ENCODE measurements at places on chromosomes 3 and 15. TPM values are rescaled to one million over a fixed set of nuclear protein-coding genes. Genes with fewer than 3 reads are reported as not detected.
A peak's percentile ranks its signal among the peaks of the same experiment; 100 is the strongest.

Gene CCDC9B
- 5.3 TPM for total RNA-seq

Gene TEX9
- 3.2 TPM for total RNA-seq

Gene COL7A1
- 4.2 TPM for total RNA-seq

Gene ST8SIA2
- total RNA-seq, result 9.2 TPM

Gene SRGAP3
- 20.2 TPM for total RNA-seq

GRCh38 chr3:16769525-16769924 is 115.2 kb upstream of the PLCL2 start:
- H3K27ac ChIP-seq, result peak overlapping the region; percentile 20
- no peaks in the 10 kb centered on the region for H3K36me3 ChIP-seq

GRCh38 chr3:10957976-10958749 is 34.4 kb upstream of the SLC6A1 start:
- H3K4me1 ChIP-seq, result peaks cover 61% of the 10 kb centered on the region
- peak; percentile 77 for DNase-seq
- peak overlapping the region; percentile 35 for H3K27ac ChIP-seq
- H3K36me3 ChIP-seq, result no peaks in the 10 kb centered on the region
- no peak overlapping the region for H3K4me3 ChIP-seq
- H3K27me3 ChIP-seq, result peaks cover 14% of the 10 kb centered on the region

DNA sequence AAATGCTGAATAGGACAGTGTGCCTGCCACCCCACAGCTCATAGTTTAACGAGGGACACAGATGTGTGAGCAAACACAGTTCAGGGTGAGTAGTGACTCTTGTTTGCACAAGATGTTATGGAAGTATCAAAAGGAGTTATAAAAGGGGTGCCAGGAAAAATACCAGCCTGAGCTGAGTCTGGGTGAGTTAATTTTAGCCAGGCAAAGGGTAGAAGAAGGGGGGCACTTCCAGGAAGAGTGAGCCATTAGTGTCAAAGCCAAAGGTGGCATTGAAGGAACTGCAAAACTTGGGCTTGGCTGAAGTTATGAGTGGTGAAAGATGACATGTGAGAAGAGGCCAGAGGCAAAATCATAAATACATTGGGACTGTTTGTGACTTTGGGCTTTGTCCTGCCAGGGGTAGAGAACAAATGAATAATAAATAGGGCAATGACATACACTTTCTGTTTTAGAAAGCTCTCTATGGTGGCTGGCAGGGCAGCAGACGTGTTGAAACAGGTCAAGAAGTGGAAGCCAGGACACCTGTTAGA is 1.9 kb upstream of the SPPL2A start:
- H3K4me1 ChIP-seq, result peaks cover 6% of the 10 kb centered on the region
- no peak overlapping the region for H3K4me3 ChIP-seq
- H3K27ac ChIP-seq, result no peak overlapping the region
- H3K27me3 ChIP-seq, result no peaks in the 10 kb centered on the region
- DNase-seq, result no peak

DNA sequence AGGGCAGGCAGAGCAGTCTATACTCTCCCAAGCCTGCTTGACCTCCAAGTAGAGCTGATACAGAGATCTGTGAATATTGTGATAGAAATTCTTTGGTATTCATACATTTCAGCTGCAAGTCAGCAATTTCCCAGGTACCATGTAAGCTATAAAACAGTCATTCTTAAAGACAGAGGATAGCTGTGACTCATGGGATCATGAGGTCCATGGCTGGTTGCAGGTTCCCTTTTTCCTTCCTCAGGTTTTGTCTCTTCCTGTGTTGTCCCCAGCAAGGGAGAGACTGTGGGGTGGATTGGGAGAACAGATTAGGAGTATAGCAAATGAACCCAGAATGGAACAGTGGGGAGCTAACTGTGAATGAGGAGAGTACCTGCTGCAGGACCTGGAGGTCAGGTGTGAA is 5.4 kb upstream of the P4HTM start:
- H3K4me3 ChIP-seq, result no peak overlapping the region
- no peak overlapping the region for H3K27ac ChIP-seq
- no peaks in the 10 kb centered on the region for H3K27me3 ChIP-seq
- DNase-seq, result no peak

DNA sequence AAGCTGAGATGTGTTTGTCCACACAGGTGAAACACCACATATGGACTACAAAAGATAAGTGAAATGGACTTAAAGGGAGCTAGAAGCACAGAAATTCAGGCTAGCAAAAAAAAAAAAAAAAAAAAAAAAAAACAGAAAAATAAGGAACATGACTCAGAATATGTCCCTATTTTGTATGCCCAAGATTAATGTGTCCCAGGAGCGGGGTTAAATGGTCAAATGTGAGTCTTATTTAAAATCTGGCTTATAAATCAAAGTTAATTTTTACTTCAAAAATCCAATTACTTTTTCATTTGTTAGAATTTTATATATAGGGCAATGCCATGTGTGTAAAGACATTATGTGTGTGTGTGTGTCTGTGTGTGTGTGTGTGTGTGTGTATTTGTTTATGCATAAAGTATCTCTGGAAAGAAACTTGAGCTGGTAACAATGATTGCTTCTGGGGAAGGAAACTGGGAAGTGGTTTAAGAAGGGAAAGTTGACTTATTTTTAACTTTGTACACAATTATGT is 986.5 kb downstream of the ROBO2 start:
- no peak overlapping the region for H3K4me3 ChIP-seq
- H3K27ac ChIP-seq, result no peak overlapping the region
- H3K36me3 ChIP-seq, result no peaks in the 10 kb centered on the region
- peak; percentile 14 for DNase-seq
- H3K4me1 ChIP-seq, result no peaks in the 10 kb centered on the region
- H3K27me3 ChIP-seq, result no peaks in the 10 kb centered on the region

GRCh38 chr3:195372220-195372619 is 70.6 kb downstream of the ACAP2 start:
- H3K4me3 ChIP-seq, result no peak overlapping the region
- no peaks in the 10 kb centered on the region for H3K27me3 ChIP-seq

GRCh38 chr3:70000563-70001081 is 1.1 kb downstream of the SAMMSON start:
- H3K36me3 ChIP-seq, result no peaks in the 10 kb centered on the region
- no peak overlapping the region for H3K27ac ChIP-seq
- peaks cover 6% of the 10 kb centered on the region for H3K4me1 ChIP-seq
- DNase-seq, result no peak
- H3K27me3 ChIP-seq, result no peaks in the 10 kb centered on the region

GRCh38 chr3:116067326-116067725 is 378.0 kb downstream of the LSAMP start:
- H3K27ac ChIP-seq, result no peak overlapping the region
- no peaks in the 10 kb centered on the region for H3K4me1 ChIP-seq
- H3K4me3 ChIP-seq, result no peak overlapping the region
- DNase-seq, result no peak
- H3K36me3 ChIP-seq, result no peaks in the 10 kb centered on the region

GRCh38 chr15:33153548-33153947 is 41.0 kb downstream of the FMN1 start:
- no peaks in the 10 kb centered on the region for H3K27me3 ChIP-seq
- H3K27ac ChIP-seq, result no peak overlapping the region
- DNase-seq, result no peak
- H3K4me1 ChIP-seq, result no peaks in the 10 kb centered on the region
- no peaks in the 10 kb centered on the region for H3K36me3 ChIP-seq

- H3K4me1 ChIP-seq, result no peaks in the 10 kb centered on the region
- H3K4me3 ChIP-seq, result no peak overlapping the region
- no peak overlapping the region for H3K27ac ChIP-seq
- DNase-seq, result no peak
These were observed 17.6 kb downstream of the SLC6A20 start for GRCh38 chr3:45778761-45779201.

DNA sequence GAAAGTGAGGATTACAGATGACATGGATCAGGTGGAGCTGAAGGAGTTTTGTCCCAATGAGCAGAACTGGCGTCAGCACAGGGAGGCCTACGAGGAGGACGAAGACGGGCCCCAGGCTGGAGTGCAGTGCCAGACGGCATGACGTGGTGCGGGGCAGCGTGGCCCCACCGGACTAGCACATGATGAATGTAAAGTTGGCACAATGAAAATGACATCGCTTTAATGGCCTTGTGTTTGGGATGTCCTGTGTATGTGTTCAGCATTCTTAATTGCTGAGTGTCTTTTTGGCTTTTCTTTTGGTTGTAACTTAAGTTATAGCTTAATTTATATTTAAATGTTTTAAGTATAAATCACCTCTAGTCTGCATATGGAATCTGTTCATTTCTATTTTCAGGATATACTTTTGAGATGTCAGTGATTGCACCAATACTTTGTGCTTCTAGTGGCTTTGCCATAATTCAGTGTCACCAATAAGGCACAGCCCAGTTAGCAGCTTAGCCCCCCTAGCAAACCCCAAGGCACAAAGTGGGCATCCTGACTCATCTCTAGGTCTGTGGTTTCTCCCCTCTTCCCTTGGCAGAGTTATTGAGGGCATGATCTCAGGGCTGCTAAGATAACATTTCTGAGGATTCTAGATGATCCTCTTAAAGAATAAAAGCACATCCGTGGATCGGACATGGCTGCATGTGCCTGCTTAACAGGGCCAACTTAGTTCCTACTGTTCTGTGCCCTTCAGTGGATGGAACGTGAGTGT is 16.1 kb downstream of the DNAJA4 start:
- H3K27me3 ChIP-seq, result no peaks in the 10 kb centered on the region
- H3K4me1 ChIP-seq, result peaks cover 10% of the 10 kb centered on the region
- no peak overlapping the region for H3K4me3 ChIP-seq
- DNase-seq, result no peak

DNA sequence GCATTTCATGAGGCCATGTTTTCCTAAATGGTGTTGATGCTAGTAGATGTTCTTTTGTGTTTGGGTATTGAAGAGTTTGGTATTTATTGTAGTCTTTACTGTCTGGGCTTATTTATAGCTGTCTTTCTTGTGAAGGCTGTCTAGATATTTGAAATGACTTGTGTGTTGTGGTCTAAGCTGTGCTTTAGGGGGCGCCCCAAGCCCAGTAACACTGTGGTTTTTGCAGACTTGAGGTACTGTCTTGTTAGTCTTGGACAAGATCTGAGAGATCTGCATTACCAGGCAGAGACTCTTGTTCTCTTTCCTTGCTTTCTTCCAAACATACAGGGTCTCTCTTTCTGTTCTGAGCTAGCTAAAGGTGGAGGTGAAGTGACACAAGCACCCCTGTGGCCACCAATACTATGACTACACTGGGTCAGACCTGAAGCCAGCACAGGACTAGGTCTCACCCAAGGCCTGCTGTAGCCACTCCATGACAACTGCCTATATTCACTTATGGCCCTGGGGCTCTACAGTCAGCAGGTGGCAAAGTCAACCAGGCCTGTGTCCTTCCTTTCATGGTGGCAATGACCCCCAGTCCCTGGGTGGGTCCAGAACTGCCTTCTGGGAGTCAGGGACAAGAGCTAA is 152.1 kb upstream of the TBC1D5 start:
- H3K27me3 ChIP-seq, result no peaks in the 10 kb centered on the region
- H3K36me3 ChIP-seq, result no peaks in the 10 kb centered on the region
- no peak overlapping the region for H3K4me3 ChIP-seq
- DNase-seq, result peak; percentile 8
- no peak overlapping the region for H3K27ac ChIP-seq
- no peaks in the 10 kb centered on the region for H3K4me1 ChIP-seq

GRCh38 chr15:62742409-62743171 is 300.0 kb upstream of the TPM1 start:
- no peak overlapping the region for H3K4me3 ChIP-seq
- no peaks in the 10 kb centered on the region for H3K27me3 ChIP-seq
- H3K36me3 ChIP-seq, result peaks cover 43% of the 10 kb centered on the region
- peaks cover 2% of the 10 kb centered on the region for H3K4me1 ChIP-seq
- H3K27ac ChIP-seq, result no peak overlapping the region

DNA sequence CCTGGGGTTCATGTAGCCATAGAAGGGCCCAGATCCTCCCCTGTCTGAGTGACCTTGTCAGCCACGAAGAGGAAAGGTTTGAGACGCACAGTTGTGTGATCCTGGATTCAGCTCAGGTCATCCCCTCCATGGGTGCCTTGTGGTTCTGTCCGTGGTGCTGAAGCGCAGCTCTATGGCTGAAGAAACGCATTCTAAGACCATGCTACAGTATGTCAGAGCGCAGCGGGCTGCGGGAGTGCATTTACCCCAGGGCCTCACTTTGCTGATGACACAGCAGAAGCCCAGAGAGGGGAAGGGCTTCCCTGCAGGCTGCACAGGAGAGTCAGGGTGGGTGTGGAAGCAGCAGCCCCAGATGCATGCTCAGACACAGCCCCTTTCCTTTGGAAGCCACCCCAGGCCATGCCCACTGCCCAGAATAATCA is 68.8 kb upstream of the IQSEC1 start:
- no peaks in the 10 kb centered on the region for H3K4me1 ChIP-seq
- H3K27me3 ChIP-seq, result peaks cover 2% of the 10 kb centered on the region
- H3K4me3 ChIP-seq, result no peak overlapping the region
- no peaks in the 10 kb centered on the region for H3K36me3 ChIP-seq
- peak; percentile 73 for DNase-seq

DNA sequence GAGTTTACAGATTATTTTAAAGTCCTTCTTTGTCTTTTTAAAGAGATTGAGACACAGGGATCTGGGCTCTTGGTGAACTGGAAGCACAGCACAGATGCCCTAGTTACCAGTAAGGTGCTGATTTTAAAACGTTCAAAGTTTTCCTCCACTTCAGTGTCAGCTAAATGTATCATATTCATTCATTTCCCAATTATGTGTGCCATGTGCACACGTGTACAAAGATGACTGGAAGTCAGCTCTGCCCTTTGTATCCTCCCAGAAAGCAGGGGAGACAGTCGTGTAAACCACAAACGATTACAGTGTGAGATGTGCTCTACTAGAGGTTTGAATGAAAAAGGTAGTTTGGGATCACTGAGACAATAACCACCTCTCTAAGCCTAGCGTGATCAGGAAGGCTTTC is 730 bp downstream of the ZKSCAN7 start:
- no peak overlapping the region for H3K27ac ChIP-seq
- DNase-seq, result peak; percentile 3

- peaks cover 5% of the 10 kb centered on the region for H3K36me3 ChIP-seq
- no peak overlapping the region for H3K27ac ChIP-seq
- no peaks in the 10 kb centered on the region for H3K27me3 ChIP-seq
- peak; percentile 27 for DNase-seq
- no peak overlapping the region for H3K4me3 ChIP-seq
These were observed 120.0 kb downstream of the PLD1 start for GRCh38 chr3:171690281-171690680.

GRCh38 chr15:49865925-49866757 is 245.3 kb downstream of the DTWD1 start:
- H3K27ac ChIP-seq, result no peak overlapping the region
- no peaks in the 10 kb centered on the region for H3K36me3 ChIP-seq
- no peak for DNase-seq
- H3K4me3 ChIP-seq, result no peak overlapping the region
- H3K4me1 ChIP-seq, result no peaks in the 10 kb centered on the region
